ENCODE measurements at places on chromosomes 16 and 17. TPM values are rescaled to one million over a fixed set of nuclear protein-coding genes. Genes with fewer than 3 reads are reported as not detected.

The MYO19 gene
- 49.7 TPM for polyA plus RNA-seq

The TEKT5 gene
- 0.67 TPM for polyA plus RNA-seq

The NPW gene
- 5.4 TPM for polyA plus RNA-seq

The SLC6A2 gene
- polyA plus RNA-seq = not detected

The OR1A1 gene
- polyA plus RNA-seq = 0.07 TPM

The MT3 gene
- polyA plus RNA-seq = not detected

The CMIP gene
- 41.2 TPM for polyA plus RNA-seq

The CCDC57 gene
- 50.4 TPM for polyA plus RNA-seq

The NXPH3 gene
- 1.4 TPM for polyA plus RNA-seq

The ABI3 gene
- 6.5 TPM for polyA plus RNA-seq

The FNDC8 gene
- 0.34 TPM for polyA plus RNA-seq

The RPH3AL gene
- polyA plus RNA-seq = 11.1 TPM

The C17orf67 gene
- 3.5 TPM for polyA plus RNA-seq

The DHX58 gene
- 22.4 TPM for polyA plus RNA-seq

The TUBB3 gene
- 4.9 TPM for polyA plus RNA-seq

The LPCAT2 gene
- polyA plus RNA-seq = 23.5 TPM

The CBX8 gene
- 10.0 TPM for polyA plus RNA-seq

The SPATA22 gene
- polyA plus RNA-seq = 0.40 TPM

The PDE6G gene
- 5.2 TPM for polyA plus RNA-seq

The SP6 gene
- polyA plus RNA-seq = 5.1 TPM

The IRX5 gene
- polyA plus RNA-seq = 23.2 TPM

The CPHXL2 gene
- 0.17 TPM for polyA plus RNA-seq

The NATD1 gene
- polyA plus RNA-seq = 9.0 TPM

Data from left lung (tissue), 14 donors.